ENCODE measurements at places on chromosomes 6 and 20.

DNA sequence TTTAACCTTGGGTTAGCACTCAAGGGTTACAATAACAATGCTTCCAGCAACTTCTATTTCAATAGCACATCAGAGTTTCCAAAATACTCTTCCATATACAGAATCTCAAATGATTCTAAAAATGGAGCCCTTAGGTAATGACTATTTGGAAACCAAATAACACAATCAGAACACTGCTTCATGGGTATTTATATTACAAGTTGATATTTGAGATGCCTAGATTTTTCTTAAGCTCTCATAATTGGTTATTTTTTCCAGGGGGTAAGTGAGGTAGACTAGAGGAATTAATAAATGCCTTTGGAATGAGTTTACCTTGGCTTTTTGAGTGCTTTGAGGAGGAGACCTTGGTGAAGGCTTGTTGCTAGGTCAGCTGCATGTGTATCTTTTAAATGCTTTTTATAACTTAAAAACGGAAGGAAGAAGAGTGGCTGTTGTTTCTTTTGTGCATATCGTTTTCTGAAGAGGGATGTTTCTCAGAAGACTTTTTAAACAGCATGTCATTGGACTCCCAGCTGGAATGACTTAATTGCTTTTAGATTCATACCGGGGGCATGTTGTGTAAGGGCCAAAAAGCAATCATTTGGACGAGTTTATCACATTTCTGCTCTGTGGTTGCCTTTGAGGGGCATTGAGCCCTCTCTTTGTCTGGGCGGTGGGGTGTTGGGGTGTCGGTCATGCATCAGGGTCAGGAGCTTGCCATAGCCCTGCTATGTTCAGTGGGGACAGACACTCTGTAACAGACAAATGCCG, 186.0 kb downstream of the DTNBP1 start:
- DNase-seq: peak; percentile 35

DNA sequence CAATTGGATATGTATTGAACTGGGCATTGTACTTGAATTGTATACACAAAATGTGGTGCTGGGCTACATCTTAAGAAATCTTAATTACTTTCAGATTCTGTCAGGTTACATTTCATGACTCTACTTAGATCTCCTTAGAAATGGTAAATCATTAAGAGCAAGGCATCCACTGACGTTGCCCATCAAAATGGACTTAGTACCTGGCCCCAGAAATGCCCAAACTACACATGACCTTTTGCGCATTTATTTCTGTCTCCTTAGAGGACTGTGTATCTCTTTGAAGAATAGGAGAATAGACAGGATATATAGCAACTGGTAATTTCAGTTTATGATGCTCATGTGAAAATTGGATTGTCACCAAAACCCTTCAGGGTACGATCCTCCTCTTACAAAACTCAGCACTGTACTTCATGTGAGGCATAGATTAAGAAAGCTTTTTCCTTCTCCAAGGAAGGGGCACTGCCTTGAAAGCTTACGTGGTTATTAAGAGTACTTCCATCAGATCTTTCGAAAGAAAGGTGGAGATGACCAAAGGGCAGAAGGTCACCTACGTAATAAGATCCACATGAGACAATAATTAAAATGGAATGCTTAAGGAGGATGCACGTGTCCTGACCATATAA, 61.4 kb upstream of the BMP2 start:
- no peak for DNase-seq

GRCh38 chr6:42929821-42930360, 611 bp downstream of the CNPY3 start:
- no peak for DNase-seq

DNA sequence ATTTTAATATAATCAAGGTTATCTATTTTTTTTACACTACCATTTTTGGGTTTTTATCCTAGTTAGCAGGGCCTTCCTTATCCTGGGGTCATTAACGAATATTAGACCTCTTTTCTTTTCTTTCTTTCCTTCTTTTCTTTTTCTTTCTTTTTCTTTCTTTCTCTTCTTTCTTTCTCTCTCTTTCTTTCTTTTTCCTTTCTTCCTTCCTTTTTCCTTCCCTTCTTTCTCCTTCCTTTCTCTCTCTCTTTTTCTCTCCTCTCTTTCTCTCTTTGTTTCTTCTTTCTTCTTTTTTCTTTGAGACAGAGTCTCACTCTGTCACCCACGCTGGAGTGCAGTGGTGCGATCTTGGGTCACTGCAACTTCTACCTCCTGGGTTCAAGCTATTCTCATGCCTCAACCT, 120.4 kb upstream of the PDE7B start:
- DNase-seq: no peak

- no peak for DNase-seq
Measured at GRCh38 chr20:25205277-25206062, 10.0 kb downstream of the ENTPD6 start.

DNA sequence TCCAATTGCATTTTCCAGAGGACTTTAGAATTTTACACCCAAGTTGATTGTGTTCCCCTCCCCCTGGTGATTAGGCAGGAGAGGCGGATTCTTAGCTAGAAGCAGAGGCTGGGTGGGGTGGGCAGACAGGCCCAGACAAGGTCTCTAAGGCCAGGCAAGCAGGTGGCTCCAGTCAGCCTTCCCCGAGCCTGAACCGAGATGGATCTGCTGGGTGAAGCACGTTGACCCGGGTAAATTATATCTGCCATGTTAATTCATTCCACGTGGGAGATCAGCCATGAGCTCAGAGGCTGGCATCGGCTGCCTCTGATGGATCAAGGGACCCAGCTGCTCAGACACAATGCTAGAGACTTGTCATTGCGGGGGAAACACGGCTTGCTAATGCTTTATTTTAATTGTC, 159.5 kb upstream of the MAFB start:
- no peak for DNase-seq

DNA sequence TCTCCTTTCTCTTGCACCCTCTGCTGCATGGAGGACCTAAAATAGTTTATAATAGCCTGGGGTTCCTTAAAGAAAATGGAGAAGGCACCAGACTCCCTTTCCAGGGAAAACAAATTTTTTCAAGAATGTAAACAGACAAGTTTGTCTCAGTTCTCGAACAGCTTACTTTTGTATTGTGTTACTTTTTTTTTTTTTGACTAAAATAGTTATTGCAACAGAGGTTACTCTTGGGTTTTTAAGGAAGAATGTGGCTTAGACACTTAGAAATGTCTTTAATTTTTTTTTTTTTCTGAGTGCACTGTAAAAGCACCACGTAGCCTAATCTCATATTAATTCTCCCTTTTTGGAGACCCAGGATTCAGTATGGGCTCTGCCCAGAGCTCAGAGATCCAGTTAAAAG, 148.7 kb upstream of the CARMIL1 start:
- DNase-seq: no peak

DNA sequence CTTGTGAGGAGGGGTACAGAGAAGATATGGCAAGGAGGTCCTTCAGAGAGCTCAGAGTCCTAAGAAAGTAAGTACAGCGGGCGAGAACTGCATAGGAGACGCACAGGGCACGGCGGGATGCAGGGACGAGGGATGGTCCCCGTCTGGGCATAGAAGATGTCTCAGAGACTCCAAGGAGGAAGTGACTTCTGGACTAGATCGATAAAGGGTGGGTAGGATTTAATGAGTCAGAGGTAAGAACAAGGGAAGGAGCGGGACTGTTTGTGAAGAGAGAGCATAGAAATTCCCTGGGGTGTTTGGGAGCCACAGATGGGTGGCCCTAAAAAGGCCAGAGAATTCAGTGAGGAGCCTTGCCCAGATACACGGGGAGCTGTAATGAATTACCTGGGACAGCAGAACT, 69.1 kb downstream of the FAM120B start:
- DNase-seq: no peak

- no peak for DNase-seq
Measured at GRCh38 chr20:52012079-52012478, 179.5 kb downstream of the ZFP64 start.

- DNase-seq: peak; percentile 80
Measured at GRCh38 chr20:37384683-37385174, 38.8 kb downstream of the SRC start.

DNA sequence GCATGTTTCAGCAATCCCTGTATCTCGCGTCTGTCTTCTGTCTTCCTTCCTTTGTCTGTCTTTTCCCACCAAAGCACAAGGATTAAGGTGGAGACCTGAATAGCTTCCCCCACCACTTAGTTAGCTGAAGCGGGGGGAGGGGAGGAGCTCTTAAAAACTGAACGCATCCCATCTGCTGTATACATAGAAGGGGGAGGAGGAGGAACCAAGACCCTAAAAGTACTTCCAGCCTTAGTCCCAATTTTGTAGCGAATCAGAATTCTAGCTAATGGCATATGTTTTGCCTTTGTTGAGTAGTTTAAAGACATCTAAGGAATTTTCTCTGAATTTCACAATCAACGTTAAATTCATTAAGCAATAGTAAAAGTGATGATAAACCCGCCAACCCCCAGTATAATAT, 47.9 kb downstream of the GNAS start:
- no peak for DNase-seq

- DNase-seq: peak; percentile 21
Measured at GRCh38 chr20:14445310-14445709, 107.9 kb upstream of the FLRT3 start.

DNA sequence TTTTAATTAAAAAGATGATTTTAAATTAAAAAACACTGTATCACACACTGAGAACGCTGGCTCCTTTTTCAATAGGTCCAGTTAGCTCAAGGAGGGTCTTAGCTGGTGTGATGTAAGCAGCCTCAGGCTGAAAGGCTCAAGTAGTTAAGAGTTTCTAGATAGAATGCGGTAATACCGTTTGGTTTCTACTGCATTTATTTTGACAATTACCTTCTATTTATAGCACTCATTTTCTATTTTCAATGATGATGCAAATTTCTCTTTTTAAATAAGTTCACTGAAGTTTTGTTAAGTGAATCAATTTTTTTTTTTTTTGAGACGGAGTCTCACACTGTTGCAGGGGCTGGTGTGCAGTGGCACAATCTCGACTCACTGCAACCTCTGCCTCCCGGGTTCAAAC, 87.1 kb downstream of the PREX1 start:
- no peak for DNase-seq

DNA sequence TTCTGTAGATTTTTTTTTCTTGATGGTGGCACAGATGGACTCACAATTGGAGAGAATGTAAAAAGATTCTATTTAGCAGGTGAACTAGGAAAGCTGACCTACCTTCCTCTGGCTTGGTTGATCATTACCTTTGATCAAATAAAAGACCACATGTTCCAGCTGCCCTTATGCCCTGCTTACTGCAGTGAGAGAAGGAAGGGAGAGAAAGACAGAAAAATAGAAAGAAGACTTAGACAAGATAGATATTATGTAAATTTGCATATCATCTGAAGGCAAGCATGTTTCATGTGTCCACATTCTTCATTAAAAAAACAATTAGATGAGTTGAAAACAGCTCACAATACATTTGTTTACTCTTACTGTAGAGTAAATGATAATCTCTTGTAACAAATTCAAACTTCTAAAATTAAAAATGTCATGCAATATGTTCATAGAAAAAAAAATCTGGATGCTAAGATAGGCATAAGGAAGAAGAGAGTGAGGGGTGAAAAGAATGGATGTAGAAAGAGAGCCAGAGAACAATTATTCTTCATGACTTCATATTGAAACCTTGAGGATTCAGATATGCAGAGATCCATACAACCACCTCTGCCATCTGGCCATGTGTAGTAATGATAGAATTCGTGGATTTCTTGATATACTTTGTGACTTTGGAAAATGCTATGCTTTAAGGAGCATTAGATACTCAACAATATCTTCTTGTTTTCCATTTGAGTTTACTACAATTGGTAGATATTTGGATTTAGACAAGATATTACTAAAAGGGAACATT, 71.7 kb downstream of the RFX6 start:
- DNase-seq: no peak

DNA sequence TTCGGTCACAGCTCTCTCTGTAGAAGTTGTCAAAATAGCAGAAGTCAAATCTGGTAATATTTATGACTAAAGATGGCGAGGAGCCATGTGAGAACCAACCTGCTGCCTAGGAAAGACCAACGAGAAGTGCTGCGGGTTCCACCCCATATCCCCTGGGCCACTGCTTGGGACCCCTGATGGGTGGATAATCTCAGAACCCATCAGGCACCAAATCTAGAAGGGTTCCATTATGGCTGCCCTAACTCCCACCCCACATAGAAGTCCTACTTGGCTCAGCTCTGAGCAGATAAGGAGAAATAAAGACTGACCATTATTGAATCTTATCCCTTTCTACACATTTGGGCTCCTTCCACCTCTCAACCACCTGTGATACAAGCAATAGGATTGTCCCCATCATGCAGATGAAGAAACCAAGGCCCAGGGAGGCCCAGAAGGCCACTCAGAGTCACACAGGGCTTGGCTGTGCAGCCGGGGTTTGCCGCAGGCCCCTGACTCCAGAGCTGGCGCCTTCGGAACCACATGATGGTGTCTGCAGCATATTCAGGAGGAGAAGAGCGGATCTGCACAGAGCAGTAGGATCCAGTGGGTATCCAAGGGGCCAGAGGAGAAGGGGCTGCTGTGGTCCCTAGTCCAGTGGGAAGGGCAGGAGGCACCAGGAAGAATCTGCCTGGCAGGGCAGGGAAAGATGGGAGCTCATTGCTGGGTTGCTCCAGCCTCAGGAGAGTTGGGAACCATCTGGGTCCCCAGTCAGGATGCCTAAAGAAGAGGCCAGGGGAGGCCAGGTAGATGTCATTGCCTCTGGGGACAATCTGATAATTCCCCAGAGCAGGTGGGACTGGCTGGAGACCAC, 9.6 kb upstream of the PCMTD2 start:
- DNase-seq: no peak

GRCh38 chr6:27188885-27189418, 58.5 kb upstream of the PRSS16 start:
- DNase-seq: peak; percentile 90

GRCh38 chr6:118618676-118619377, 32.6 kb downstream of the CEP85L start:
- DNase-seq: peak; percentile 49

DNA sequence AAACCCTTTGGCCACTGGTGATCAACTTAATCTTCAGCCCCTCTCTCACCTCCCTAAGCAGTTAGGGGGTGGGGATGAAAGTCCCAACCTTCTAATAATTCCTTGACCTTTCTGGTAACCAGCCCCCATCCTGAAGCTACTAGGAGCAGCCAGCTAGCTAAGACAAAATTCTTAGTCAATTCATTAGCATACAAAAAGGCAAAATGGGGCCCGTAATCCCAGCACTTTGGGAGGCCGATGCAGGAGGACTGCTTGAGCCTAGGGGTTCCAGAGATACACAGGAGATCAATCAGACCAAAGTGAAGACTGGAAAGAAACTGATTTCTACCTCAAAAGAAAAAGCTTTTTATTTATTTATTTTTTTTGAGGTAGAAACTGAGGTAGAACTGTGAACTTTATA, 1.8 kb downstream of the ASCC3 start:
- no peak for DNase-seq

DNA sequence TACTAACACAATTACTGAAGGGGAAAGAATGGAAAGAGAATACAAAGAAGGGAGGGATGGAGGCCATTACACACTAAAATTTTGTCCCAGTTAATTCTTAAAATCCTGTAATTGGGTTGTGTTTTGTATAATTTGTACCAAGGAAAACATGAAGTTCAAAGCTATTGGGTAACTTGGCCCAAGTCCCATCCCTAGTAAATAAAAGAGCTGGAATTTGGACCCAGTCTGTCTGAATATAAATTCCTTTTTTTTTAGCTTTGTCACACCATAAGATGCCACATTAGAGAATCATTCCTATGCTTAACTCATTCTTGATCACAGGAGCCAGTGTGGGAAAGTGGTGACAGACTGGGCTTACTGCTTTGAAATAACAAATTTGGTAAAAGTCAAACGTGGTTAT, 66.8 kb upstream of the CBLN4 start:
- DNase-seq: peak; percentile 53

GRCh38 chr6:14550822-14551221, 433.2 kb downstream of the CD83 start:
- no peak for DNase-seq
